ENCODE measurements at places on chromosomes 1 and 21. TPM values are rescaled to one million over a fixed set of nuclear protein-coding genes. Genes with fewer than 3 reads are reported as not detected.
A peak's percentile ranks its signal among the peaks of the same experiment; 100 is the strongest.

DNA sequence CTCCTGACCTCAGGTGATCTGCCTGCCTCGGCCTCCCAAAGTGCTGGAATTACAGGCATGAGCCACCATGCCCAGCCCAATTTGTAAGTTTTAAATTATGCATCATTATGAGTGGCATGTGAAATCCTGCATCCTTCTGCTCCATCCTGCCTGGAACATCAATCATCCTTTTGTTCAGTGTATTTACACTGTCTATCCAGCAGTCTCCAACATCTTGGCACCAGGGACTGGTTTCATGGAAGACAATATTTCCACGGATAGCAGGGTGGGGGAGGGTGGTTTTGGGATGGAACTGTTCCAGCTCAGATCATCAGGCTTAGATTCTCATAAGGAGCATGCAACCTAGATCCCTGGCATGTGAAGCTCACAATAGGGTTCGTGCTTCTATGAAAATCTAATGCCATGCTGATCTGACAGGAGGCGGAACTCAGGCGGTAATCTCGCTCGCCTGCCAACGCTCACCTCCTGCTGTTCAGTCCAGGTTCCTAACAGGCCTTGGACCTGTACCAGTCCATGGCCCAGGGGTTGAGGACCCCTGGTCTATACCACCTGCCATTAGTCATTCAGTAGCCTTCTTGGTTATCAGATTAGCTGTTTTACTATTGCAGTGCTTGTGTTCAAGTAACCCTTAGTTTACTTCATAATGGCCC is 22.2 kb upstream of the TCEA3 start:
- peaks cover 8% of the 10 kb centered on the region for H3K36me3 ChIP-seq
- no peak for DNase-seq
- H3K27ac ChIP-seq = no peak overlapping the region
- no peaks in the 10 kb centered on the region for H3K27me3 ChIP-seq
- H3K4me3 ChIP-seq = no peak overlapping the region

GRCh38 chr1:19622204-19622603 is 21.9 kb upstream of the NBL1 start:
- H3K36me3 ChIP-seq = peaks cover 30% of the 10 kb centered on the region
- no peak overlapping the region for H3K4me3 ChIP-seq
- H3K27ac ChIP-seq = no peak overlapping the region

GRCh38 chr1:212967801-212968200 is 17.5 kb downstream of the VASH2 start:
- no peak for DNase-seq
- no peaks in the 10 kb centered on the region for H3K4me1 ChIP-seq
- no peak overlapping the region for H3K4me3 ChIP-seq
- H3K36me3 ChIP-seq = no peaks in the 10 kb centered on the region

GRCh38 chr1:175198332-175198731 is 5.8 kb upstream of the KIAA0040 start:
- DNase-seq = no peak
- H3K27me3 ChIP-seq = no peaks in the 10 kb centered on the region
- H3K4me1 ChIP-seq = peaks cover 24% of the 10 kb centered on the region
- no peak overlapping the region for H3K4me3 ChIP-seq
- H3K27ac ChIP-seq = no peak overlapping the region
- no peaks in the 10 kb centered on the region for H3K36me3 ChIP-seq

DNA sequence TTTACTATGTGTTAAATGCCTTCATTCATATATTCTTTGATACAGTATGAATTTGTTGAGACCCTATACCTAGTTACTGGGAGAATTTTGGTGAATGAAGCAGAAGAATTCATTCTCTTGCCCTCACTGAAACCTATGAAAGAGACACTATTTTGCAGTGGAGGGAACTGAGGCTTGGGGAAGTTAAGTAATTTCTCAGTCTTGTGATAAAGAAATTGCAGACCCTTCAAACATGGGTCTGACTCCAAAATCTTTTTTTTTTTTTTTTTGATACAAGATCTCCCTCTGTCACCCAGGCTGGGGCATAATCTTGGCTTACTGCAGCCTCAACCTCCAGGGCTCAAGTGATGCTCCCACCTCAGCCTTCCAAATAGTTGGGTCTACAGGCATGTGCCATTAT is 132.1 kb downstream of the DNM3 start:
- H3K27me3 ChIP-seq = no peaks in the 10 kb centered on the region
- H3K27ac ChIP-seq = no peak overlapping the region
- no peak overlapping the region for H3K4me3 ChIP-seq
- no peaks in the 10 kb centered on the region for H3K36me3 ChIP-seq
- H3K4me1 ChIP-seq = no peaks in the 10 kb centered on the region

- peaks cover 2% of the 10 kb centered on the region for H3K36me3 ChIP-seq
- no peaks in the 10 kb centered on the region for H3K4me1 ChIP-seq
- H3K4me3 ChIP-seq = no peak within 1 kb of the TSS
- H3K27ac ChIP-seq = no peak within 1 kb of the TSS
- H3K27me3 ChIP-seq = no peaks in the 10 kb centered on the region
- DNase-seq = no peak
Observed at GRCh38 chr1:222736972-222737371, at the start of gene FAM177B. Gene FAM177B (plus strand): TSS chr1:222737202. CDS start chr1:222746546, 9,344 bp downstream.

GRCh38 chr1:233281711-233282581 is 13.6 kb downstream of the PCNX2 start:
- no peak for DNase-seq
- no peak overlapping the region for H3K27ac ChIP-seq
- no peaks in the 10 kb centered on the region for H3K4me1 ChIP-seq
- H3K4me3 ChIP-seq = no peak overlapping the region
- no peaks in the 10 kb centered on the region for H3K36me3 ChIP-seq
- H3K27me3 ChIP-seq = no peaks in the 10 kb centered on the region

GRCh38 chr1:160522136-160522535 is 919 bp downstream of the SLAMF6 start:
- peak overlapping the region; percentile 45 for H3K4me3 ChIP-seq
- H3K27ac ChIP-seq = no peak overlapping the region
- no peak for DNase-seq
- H3K4me1 ChIP-seq = no peaks in the 10 kb centered on the region
- H3K27me3 ChIP-seq = no peaks in the 10 kb centered on the region

DNA sequence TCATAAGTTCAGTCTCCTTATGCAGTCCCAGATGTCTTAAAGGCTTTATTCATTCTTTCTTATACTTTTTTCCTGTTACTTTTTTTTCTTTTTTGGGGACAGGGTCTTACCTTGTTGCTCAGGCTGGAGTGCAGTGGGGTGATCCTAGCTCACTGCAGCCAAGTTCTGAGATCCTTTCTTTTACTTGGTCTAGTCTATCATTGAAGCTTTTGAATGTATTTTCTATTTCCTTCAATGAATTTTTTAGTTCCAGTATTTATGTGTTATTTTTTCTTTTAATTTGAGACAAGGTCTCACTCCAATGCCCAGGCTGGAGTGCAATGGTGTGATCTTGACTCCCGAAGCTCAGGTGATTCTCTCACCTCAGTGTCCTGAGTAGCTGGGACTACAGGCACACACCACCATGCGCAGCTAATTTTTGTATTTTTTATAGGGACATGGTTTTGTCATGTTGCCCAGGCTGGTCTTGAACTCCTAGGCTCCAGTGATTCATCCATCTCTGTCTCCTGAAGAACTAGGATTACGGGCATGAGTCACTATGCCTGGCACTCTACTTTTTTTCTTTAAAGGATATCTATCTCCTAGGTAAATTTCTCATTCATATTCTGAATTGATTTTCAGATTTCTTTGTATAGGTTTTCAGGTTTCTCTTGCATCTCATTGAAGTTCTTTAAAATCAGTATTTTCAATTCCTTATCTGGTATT is 26.1 kb upstream of the GTF2B start:
- DNase-seq = no peak
- no peak overlapping the region for H3K27ac ChIP-seq
- no peaks in the 10 kb centered on the region for H3K27me3 ChIP-seq

DNA sequence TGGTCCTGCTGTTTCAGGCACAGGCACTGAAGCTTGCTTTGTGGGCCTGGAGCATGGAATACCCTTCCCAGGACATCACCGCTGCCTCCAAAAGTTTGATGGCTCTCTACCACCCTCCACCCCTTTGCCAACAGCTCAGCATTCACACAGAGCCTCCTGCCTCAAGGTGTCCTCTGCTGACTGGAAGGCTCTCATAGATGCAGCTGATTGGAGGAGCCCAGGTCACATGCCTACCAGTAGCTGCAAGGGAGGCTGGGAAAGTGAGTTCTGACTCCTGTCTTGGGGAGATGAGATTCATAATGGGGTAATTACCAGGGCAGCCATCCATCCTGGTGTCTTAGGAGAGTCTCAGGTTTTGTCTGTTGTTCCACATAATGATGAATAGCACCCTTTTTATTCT is 124.8 kb upstream of the GRIK3 start:
- H3K27me3 ChIP-seq = no peaks in the 10 kb centered on the region
- no peak for DNase-seq
- no peaks in the 10 kb centered on the region for H3K36me3 ChIP-seq
- no peaks in the 10 kb centered on the region for H3K4me1 ChIP-seq
- no peak overlapping the region for H3K27ac ChIP-seq

DNA sequence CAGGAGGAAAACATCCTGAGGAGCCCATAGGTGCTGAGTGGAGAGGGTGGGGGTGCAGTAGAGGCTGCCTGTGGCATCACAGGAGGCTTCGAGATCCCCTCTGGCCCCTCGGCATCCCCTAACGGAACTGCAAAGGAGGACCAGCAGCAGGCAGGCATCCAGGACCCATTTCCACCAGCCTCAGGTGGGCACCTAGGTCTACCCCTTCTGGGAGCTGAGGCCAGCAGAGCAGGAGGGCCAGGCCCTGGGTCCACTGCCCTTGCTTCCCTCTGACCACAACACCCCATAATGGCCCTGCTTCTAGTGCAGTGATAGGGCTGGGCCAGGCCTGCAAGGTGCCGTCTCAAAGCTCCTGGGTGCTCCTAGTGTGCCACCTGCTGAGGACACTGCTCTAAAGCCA is 723.0 kb downstream of the PTPRU start:
- H3K4me3 ChIP-seq = no peak overlapping the region
- H3K36me3 ChIP-seq = no peaks in the 10 kb centered on the region
- no peaks in the 10 kb centered on the region for H3K27me3 ChIP-seq
- DNase-seq = no peak
- H3K27ac ChIP-seq = no peak overlapping the region

- H3K27me3 ChIP-seq = no peaks in the 10 kb centered on the region
- no peak for DNase-seq
- no peak overlapping the region for H3K4me3 ChIP-seq
- no peak overlapping the region for H3K27ac ChIP-seq
- no peaks in the 10 kb centered on the region for H3K36me3 ChIP-seq
- peaks cover 13% of the 10 kb centered on the region for H3K4me1 ChIP-seq
Observed at GRCh38 chr1:89823679-89824292, 3.0 kb downstream of the LRRC8D start.

- H3K27me3 ChIP-seq = no peaks in the 10 kb centered on the region
- H3K4me3 ChIP-seq = no peak overlapping the region
- DNase-seq = no peak
- H3K27ac ChIP-seq = no peak overlapping the region
- no peaks in the 10 kb centered on the region for H3K4me1 ChIP-seq
- peaks cover 67% of the 10 kb centered on the region for H3K36me3 ChIP-seq
Observed at GRCh38 chr1:110049801-110050601, 15.6 kb downstream of the STRIP1 start.

DNA sequence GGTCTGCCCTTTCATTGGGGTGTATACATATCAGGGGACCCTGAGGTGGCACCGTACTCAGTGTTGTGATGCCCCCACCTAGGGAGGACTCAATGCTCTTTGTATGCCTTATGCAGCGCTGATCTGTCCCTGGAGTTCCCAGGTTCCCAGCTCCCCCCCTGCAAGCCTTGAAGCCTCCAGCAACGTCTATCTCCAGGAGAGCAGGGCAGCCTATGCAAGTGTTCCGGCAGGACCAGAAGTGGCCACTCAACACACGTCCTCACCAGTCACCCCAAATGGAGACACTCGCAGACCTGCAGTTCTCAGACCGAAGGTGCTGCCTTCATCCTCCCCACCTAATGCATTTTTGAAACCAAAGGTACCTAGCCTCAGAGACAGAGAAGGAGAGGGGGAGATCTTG is 25.2 kb upstream of the CNTN2 start:
- H3K36me3 ChIP-seq = no peaks in the 10 kb centered on the region
- H3K4me1 ChIP-seq = no peaks in the 10 kb centered on the region

DNA sequence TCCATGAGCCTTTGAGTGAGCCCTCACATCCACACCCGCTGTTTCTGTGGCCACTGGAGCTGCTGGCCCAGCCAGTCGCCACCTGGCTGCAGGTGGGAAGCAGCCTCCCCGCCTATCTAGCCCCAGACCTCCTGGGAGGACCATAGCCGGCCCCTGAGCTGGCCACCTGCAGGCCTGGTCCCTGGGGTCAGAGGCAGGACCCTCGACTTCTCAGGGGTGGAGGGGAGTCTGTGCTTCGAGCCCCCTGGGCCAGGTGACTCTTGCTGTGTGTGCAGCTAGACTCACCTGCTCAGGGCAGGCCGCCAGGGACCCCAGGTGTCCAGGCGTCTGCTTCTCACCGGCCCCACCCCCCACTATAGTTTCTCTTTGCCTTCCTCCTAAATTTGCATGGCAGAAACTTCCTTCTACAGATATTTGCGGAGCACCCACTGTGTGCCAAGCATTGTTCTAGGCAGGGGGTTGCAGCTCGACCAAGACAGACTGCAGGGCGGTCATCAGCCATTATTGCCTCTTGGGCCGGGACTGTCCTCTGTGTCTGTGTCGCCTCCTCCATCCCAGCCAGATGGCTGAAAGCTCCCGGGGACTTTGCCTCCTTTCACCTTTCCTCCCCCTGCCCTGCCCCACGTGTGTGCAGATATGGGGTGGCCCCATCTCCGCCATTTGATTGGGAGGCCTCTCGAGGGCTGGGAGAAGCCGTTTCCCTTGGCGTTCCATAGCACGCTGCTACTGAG is 27.3 kb downstream of the SPSB1 start:
- no peak for DNase-seq
- no peaks in the 10 kb centered on the region for H3K27me3 ChIP-seq
- H3K27ac ChIP-seq = peak overlapping the region; percentile 67
- H3K36me3 ChIP-seq = no peaks in the 10 kb centered on the region

DNA sequence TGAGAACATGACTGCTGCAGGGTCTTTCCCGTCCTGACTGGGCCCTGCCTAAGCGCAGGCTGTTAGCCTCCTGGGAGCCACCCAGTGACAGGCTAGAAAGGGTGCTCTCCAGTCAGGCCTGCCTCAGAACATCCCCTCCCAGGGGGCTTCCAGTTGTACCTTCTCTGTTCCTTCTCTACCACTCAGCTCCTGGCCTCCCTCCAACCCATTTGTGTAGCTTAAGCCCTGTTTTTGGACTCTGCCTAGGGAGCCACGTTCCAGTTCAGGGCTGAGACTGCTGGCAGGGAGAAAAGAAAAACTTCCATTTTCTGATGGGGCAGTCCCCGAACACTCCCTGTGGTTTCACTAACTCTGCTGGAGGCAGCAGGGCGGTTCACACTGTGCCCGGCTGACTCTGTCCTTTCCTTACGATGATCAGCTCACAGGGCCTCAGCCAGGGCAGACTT is 15.3 kb upstream of the POU3F1 start:
- DNase-seq = no peak
- H3K36me3 ChIP-seq = no peaks in the 10 kb centered on the region
- no peaks in the 10 kb centered on the region for H3K27me3 ChIP-seq
- no peak overlapping the region for H3K27ac ChIP-seq

CACNA1S gene
- not detected for total RNA-seq

MPZ gene
- 2.7 TPM for total RNA-seq

TMEM234 gene
- total RNA-seq = 20.0 TPM

RGS4 gene
- total RNA-seq = 32.6 TPM

ILDR2 gene
- not detected for total RNA-seq

Data from thoracic aorta (tissue), 2 donors.